ENCODE measurements at places on chromosomes 16 and 17.

- no peak for DNase-seq
These were observed 164.0 kb downstream of the MAP2K6 start for GRCh38 chr17:69578385-69578936.

GRCh38 chr16:46884513-46885293, 541 bp downstream of the GPT2 start:
- DNase-seq, result no peak

DNA sequence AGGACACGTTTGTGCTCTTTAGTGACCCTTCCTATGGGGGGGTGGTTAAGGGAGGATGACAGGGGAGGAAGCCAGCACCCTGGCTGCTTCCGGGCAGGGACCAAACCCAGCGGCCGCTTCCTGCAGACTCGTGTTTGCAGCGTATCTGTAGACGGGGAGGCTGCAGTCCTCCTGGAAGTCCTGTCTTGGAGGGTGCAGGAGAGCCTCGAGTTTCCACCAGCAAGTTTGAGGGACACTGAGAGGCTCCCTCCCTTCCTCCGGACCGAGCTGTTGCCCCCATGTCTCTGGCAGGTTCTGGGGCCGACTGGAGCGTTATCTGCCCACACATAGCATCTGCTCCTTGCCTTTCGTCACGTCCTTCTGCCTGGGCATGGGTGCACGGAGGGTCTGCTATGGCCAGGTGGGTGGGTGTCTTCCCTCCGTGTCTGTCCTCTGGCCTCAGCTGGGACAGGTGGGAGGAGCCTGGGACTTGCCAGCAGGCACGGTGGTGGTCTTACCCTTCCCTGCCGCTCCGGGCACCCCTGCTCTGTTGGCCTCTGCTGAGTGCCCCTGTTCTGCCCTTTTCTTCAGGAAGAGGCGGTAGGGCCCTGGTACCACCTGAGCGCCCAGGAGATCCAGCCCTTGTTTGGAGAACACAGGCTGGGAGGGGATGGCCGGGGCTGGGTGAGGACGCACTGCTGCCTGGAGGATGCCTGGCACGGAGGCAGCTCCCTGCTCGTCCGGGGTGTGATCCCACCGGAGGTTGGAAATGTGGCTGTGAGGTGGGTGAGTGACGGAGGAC, 8.8 kb downstream of the ENGASE start:
- peak; percentile 66 for DNase-seq

DNA sequence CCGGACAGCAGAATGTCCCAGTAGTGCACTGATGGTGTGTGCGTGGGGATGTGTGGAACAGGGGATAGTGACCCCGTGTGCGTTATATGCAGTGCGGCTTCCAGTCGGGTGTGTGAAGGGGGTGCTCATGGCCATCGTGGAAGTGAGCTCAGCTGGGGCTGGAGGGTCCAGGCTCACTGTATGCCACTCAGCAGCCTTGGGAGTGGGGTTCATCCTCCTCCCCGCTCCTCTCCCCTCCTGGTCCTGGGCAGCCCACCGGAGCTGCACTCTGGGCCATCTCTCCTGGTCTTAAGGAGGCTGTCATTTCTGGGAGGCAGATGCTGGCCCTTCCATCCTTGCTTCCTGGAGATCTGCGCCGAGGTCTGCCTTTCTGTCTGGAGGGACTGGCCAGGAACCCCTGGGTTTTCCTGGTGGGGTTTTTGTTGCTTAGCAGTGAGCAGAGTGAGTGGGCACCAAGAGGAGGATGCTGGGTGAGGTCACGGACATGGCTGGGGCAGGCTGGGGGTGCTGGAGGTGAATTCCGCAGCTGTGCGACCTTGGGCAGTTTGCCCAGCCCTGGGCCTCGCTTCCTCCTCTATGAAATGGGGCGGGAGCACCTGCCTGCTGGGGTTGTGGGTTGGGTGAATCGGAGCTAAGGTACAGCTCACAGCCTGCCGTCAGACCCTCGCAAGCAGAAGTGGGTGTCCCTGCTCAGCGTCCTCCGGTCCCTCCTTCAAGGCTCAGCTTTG, 164.1 kb downstream of the SEC14L1 start:
- no peak for DNase-seq

GRCh38 chr17:29760279-29761039, 137.7 kb upstream of the CORO6 start:
- no peak for DNase-seq

GRCh38 chr17:68704871-68705713, 103.9 kb upstream of the FAM20A start:
- DNase-seq, result no peak

GRCh38 chr17:76437467-76438402, 15.2 kb downstream of the UBE2O start:
- no peak for DNase-seq

GRCh38 chr17:65297916-65298315, 160.7 kb downstream of the RGS9 start:
- no peak for DNase-seq

GRCh38 chr17:32723310-32723955, 153.5 kb downstream of the MYO1D start:
- no peak for DNase-seq

DNA sequence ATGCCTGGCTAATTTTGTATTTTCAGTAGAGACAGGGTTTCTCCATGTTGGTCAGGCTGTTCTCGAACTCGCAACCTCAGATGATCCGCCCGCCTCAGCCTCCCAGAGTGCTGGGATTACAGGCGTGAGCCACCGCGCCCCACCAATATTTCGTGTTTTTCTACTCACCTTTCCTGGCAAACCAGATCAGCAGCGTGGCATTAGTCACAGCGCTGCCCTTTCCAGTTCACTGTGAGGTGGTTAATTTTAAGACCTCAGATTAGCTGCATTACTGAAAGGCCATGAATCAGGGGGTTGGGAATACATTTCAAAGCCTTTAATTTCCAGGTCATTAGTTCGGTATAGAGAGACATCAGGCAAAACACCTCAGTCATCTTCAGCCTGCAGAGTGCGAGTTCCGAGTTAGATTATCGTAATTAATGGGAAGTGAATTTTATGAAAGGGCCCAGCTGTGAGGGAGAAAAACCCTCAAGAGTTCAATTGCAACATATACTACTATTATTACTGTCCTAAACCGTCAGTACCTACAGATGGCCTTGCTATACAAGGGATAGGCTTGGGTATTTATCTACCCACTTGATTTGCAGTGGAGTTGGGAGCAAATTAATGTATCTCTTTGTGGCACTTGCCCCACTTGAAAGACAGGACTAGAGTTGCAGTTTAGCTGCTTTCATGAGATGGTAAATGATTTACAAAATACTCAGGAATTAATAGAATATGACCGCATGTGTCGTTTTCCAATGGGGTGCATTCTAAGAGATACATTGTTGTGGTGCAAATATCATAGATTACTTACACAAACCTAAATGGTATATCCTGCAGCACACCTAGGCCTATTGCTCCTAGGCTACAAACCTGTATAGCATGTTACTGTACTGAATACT, 2.1 kb upstream of the USP32 start:
- no peak for DNase-seq

DNA sequence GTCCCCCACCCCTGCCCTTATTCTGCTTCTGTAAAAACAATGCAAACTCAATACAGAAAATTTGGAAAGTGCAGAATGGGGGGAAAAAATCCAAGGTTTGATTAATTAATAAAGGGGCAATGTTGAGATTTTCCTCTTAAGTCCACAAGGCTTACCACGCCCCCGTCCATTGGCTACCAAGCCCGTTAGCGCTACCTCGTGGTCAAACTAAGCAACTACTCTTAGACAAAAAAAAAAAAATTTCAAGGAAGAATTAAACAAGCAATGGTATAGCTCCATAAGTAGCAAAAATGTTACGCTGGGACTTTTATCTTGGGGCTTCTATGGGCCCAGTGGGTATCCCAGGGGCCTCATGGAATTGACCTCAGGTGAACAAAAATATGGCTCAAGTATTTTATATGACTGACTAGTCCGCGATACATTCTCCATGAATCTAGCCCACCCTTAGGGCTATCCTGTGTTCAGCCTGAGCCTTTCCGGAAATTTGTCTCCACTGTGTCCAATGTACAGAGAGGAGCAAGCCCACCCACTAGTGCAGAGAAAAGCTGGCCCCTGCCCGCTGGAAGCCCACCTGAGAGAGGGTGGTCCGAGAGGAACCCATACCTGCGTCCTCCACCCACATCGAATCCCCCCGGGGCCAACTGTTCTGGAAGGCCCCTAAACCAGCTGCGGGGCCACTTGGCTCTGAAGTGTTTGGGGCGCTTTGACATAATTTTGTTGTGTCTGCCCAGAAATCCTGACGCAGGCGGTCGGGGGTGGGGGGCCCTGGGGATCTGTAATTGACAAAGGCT, 19.1 kb upstream of the TEX2 start:
- no peak for DNase-seq

GRCh38 chr17:1042486-1042885, 45.6 kb downstream of the TIMM22 start:
- DNase-seq, result no peak

- peak; percentile 16 for DNase-seq
These were observed 40.3 kb downstream of the MEAK7 start for GRCh38 chr16:84464116-84464515.

- DNase-seq, result no peak
These were observed 23.5 kb downstream of the TNRC6A start for GRCh38 chr16:24753000-24753399.

DNA sequence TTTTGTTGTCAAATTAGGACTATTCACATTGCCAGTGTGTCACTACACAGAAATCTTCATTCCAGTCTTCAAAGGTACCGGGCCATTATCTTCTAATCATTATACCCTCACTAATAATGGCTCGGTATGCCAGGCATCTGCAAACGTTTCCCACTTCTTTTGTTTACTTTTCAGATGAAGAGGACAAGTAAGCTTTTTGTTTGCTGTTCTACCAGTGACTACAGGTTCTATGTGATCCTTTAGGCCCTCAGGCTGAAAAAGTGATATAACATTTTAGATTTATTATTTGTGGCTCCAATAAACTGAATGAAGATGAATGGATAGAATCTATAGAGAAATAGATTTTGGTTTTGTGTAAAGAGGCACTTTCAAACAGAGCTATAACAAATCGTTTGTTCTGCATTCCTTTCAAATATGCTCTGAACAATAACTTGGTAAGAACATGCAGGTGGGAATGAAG, 403 bp upstream of the KRTAP3-1 start:
- DNase-seq, result no peak

DNA sequence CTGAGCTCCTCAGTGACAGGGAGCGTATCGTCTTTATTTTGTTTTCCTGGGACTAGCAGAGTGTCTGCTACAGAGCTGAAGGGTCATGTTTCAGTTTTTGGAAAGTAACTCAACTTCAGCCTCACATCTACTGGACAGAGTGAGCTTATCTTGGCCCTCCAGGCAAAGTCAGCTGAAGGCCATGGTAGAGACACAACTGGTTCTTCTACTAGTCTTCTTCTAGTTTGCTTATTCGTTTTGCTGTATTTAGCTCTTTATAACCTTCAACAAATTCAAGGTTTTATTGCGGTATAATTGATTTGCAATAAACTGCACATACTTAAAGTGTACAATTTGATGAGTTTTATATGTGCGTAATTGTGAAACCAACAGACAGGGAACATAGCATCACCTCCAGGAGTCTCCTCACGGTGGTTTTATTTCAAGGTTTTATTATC, 6.1 kb upstream of the PRKCA start:
- no peak for DNase-seq

- DNase-seq, result no peak
These were observed 56.8 kb downstream of the ZZEF1 start for GRCh38 chr17:4086041-4086483.
